ENCODE measurements at places on chromosomes 16 and 17. TPM values are rescaled to one million over a fixed set of nuclear protein-coding genes. Genes with fewer than 3 reads are reported as not detected.

The MRC2 gene
- 10.5 TPM for total RNA-seq

The TEX14 gene
- 0.21 TPM for total RNA-seq

The KRTAP16-1 gene
- total RNA-seq: not detected

The SOST gene
- total RNA-seq: not detected

The SDR42E2 gene
- 0.07 TPM for total RNA-seq

The RNU2-1 gene
- 7,298 TPM for total RNA-seq

The CCL8 gene
- total RNA-seq: not detected

The SRRM2 gene
- total RNA-seq: 517 TPM

The PPY gene
- not detected for total RNA-seq

The SLX1B gene
- total RNA-seq: 125 TPM

The TBC1D10B gene
- total RNA-seq: 38.1 TPM

The RNF112 gene
- 0.55 TPM for total RNA-seq

The MFAP4 gene
- not detected for total RNA-seq

The KIF2B gene
- total RNA-seq: not detected

The ATP2A3 gene
- total RNA-seq: 92.6 TPM

The ATP1B2 gene
- 0.32 TPM for total RNA-seq

The MT4 gene
- not detected for total RNA-seq

The WNT9B gene
- total RNA-seq: not detected

The CCL14 gene
- not detected for total RNA-seq

The PSMD12 gene
- total RNA-seq: 101 TPM

The NOXO1 gene
- not detected for total RNA-seq

The RUNDC3A gene
- total RNA-seq: not detected

The CD300LG gene
- total RNA-seq: not detected

The LRRC3C gene
- total RNA-seq: not detected

The CD19 gene
- total RNA-seq: 0.80 TPM

The RILP gene
- total RNA-seq: 2.1 TPM

The PRR11 gene
- 95.9 TPM for total RNA-seq

The GALK1 gene
- 50.3 TPM for total RNA-seq

The CHST4 gene
- not detected for total RNA-seq

The LGALS9C gene
- not detected for total RNA-seq

The CES4A gene
- total RNA-seq: 15.7 TPM

The NAGS gene
- total RNA-seq: 1.5 TPM

The MKS1 gene
- total RNA-seq: 22.5 TPM

The TUBD1 gene
- total RNA-seq: 11.0 TPM

The MAP2K6 gene
- 2.7 TPM for total RNA-seq

The AANAT gene
- 0.16 TPM for total RNA-seq

The SULT1A2 gene
- 0.30 TPM for total RNA-seq

The NXN gene
- total RNA-seq: 0.93 TPM

The COL1A1 gene
- 0.70 TPM for total RNA-seq

The SNAI3 gene
- total RNA-seq: 3.6 TPM

The NPW gene
- total RNA-seq: 2.0 TPM

The ZG16 gene
- total RNA-seq: not detected

The CDH11 gene
- total RNA-seq: not detected

The FOXJ1 gene
- total RNA-seq: 0.47 TPM

The PYDC1 gene
- not detected for total RNA-seq

The NPIPA3 gene
- total RNA-seq: 2.5 TPM

The CCR7 gene
- total RNA-seq: 389 TPM

The CDRT15L2 gene
- total RNA-seq: not detected

The UMOD gene
- not detected for total RNA-seq

The TEKT1 gene
- total RNA-seq: not detected

The KRT27 gene
- total RNA-seq: not detected

The ARHGAP27 gene
- 43.2 TPM for total RNA-seq

The DHRS7C gene
- not detected for total RNA-seq
